Activated gamma-delta T cell treated with anti-CD3 and anti-CD28 coated beads, Interleukin-2, amount 50 U/mL, for 16 hours (primary cell): ENCODE measurements at places on chromosomes 6 and 20.

- no peak for DNase-seq
These were observed 450.3 kb upstream of the BTBD3 start for GRCh38 chr20:11467436-11467835.

- no peak for DNase-seq
These were observed 40.5 kb downstream of the TGM6 start for GRCh38 chr20:2421247-2421646.

GRCh38 chr6:87396595-87397392 is 11.0 kb upstream of the CFAP206 start:
- DNase-seq = no peak

- no peak for DNase-seq
These were observed 43.2 kb downstream of the C6orf118 start for GRCh38 chr6:165266191-165266590.

- DNase-seq = no peak
These were observed 385.2 kb downstream of the KIF16B start for GRCh38 chr20:16187956-16188616.

GRCh38 chr6:169221264-169221663 is 32.4 kb downstream of the THBS2 start:
- DNase-seq = no peak

DNA sequence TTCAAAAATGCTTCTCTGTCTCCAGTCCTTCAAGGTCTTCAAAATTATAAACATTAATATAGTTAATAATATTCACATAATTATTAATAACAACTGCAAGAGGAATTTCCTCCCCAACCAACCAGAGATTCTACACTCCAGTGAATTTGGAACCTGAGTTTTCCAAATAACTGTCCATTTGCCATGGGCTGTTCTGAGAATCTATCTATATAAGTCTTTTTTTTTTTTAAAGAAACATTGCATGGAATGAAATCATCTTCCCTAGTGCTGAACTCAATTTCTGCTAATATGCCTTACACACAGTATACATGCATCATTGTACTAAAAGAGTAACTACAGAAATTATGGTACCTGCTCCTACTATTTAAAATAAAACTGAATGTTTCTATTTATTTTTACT is 113.9 kb downstream of the SLC22A3 start:
- no peak for DNase-seq

- no peak for DNase-seq
These were observed 131.4 kb downstream of the EDN1 start for GRCh38 chr6:12421596-12421995.

DNA sequence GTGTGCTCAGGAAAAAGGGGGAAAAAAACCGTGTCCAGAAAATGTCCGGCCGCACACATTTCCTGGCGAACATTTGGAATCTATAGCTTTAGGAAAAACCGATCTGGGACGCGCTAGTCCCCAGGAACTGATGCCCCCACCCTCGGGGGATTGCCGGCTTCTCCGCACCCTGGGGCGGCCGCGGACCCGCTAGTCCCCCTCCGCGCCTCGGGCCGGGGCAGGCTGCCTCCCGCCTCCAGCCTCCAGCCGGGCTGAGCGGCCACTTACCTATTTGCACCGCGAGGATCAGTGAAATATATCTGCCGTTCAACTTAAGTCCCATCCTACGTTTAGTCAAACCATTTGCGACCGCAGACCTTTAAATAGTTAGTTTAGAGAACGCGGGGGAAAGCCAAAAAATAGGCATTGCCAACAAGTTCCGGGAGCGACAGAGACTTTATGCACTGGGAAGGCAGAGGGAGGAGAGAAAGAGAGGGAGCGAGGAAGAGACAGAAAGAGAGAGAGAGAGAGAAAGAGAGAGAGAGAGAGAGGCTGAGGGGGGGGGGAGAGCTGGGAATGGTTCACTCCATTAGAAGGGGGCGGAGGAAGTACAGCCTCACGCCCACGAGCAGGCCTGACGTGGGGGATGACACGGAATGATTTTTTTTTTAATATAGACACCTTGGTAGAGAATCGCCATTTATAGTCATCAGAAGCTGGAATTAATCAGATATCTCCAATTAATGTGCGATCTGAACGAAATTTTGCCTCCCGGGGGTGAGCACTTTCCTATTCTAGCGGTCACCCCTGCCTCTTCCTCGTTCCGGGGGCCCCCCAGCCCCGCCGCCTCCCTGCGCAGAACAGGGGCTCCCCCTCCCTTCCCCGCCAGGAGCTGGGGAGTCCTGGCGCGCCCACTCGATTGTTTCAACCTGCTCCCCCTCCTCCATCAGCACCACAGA is at the start of gene NRN1:
Gene NRN1 (minus strand): TSS at position 498 of the 938 bp plus-strand sequence. CDS start 176 bp downstream, at position 322.
- DNase-seq = no peak

DNA sequence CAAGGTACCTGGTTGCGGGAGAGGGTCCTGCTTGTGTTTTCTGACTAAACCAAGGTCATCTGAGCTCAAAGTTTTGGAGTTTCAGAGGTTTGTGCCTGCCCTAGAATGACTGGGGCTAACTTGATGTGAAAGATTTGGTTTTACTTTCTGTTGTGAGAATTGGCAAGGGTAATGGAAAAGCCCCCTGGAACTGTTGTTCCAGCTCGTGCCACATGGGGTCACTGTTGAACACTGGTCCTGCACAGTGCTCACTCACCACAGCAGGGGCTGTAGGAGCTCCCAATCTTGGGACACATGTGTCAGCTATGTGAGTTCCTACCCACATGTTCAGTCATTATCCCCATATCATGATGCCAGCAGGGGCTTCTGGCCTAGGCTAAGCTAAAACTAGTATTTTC is 6.5 kb downstream of the TGM6 start:
- peak; percentile 15 for DNase-seq

DNA sequence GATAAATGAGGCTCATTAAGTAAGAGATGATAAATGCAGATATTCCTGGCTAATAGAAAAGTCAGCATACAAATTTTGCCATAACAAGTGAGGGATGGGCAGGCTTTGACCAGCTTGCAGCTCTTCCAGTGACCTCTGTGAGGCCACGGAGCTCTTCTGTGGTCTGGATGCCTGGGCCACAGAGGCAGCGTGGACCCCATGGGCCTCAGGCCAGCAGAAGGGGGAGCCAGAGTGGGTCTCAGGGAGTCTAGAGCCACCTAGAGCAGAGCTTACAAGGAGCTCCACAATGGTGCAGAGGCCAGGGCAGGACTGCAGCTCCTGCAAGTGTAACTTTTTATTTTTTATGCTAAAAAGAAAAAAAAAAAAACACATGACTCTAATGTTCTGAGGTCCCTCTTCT is 165.1 kb downstream of the ARID1B start:
- no peak for DNase-seq

GRCh38 chr20:15603506-15603905 is 969.7 kb downstream of the KIF16B start:
- no peak for DNase-seq

GRCh38 chr20:34651200-34651599 is 25.7 kb downstream of the PIGU start:
- no peak for DNase-seq

- DNase-seq = no peak
These were observed 50.1 kb downstream of the ZBTB9 start for GRCh38 chr6:33504486-33504885.

GRCh38 chr6:82781620-82782204 is 283.9 kb downstream of the UBE3D start:
- no peak for DNase-seq

DNA sequence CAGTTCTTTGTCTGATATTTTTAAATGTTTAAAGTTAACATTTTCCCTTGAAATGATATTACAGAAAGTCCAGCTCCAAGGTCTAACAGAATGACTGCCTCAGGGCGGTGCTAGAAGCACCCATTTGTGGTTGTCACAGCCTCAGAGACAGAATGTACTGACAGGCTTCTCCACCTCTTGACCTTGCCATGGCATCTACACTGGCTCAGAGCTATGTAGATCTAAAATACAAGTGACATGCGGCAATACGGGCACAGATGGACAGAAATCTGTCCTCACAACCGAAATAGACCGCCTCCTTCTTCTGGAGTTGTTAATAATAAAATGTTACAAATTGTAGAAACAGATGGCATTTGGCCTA is 167.2 kb upstream of the THEMIS start:
- no peak for DNase-seq

GRCh38 chr20:25239387-25240370 is 8.2 kb upstream of the PYGB start:
- DNase-seq = no peak

- DNase-seq = no peak
These were observed 502.4 kb upstream of the PTCHD4 start for GRCh38 chr6:48613231-48613949.

DNA sequence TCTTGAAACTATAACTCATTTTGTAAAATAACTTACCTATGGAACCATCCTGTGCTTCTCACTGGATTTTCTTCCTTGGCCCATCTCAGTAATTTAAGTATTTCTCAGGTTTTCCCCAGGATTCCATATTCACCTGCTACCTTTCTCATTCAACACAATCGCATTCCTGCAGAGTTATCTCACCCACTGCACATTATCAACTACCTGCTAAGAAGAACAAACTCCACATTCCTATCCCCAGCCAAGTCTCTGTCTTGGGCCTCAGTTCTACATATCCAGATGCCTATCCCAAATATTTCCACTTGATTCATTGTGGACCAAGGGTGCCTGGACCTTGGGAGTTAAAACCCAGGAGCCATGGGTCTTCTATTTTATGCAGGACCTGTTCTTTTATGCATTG is 60.2 kb upstream of the KCNQ5 start:
- DNase-seq = no peak
